ENCODE measurements at places on chromosomes 1 and 21.

DNA sequence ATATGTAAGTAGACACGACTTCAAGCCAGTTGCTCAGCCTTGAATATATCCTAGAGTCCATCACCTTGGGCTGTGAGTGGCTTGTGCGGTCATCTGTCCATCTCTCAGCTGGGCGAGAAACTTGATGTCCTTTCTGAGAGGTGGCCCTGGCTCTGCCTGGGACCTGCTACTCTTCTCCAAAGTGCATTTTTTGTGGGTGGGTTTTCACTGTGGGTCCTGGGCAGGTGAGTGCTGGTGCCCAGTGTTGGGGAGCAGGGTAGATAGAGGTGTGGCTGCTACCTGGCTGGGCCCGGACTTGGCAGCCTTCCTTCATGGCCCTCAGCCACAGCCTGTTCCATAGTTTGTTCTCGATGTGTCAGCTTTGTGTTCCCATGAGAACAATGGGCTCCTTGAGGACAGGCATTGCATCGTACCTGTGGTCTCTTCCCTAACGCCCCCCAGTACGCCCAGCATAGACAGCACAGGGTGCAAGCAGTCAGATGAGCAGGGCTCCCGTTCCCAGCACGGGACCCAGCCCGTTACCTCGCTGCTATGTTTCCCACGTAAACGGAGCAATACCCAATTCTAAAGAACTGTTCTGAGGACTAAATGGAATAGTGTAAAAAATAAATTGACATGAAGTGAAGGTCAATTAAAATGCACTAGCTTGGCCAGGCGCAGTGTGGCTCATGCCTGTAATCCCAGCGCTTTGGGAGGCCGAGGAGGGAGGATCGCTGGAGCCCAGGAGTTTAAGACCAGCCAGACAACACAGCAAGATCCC, 877 bp upstream of the SLX9 start:
- DNase-seq = no peak

DNA sequence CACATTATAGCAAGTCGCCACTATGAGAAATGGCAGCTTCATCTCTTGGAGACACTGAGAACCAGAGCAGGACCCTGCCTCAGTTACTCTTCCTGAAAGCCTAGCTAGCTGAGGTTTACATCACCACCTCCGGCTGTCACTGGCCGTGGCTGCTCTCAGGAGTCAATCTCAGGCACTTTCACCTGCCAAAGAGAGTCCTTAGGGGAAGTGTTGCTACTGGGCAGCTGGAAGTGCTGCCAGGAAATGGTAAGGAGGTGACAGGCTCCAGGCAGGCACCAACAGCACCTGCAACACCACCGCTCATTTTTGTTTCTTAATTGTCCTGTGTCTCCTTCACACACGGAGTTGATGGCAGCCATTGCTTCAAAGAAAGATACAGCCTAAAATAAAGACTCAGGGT, 92.5 kb downstream of the DSCAM start:
- no peak for DNase-seq

DNA sequence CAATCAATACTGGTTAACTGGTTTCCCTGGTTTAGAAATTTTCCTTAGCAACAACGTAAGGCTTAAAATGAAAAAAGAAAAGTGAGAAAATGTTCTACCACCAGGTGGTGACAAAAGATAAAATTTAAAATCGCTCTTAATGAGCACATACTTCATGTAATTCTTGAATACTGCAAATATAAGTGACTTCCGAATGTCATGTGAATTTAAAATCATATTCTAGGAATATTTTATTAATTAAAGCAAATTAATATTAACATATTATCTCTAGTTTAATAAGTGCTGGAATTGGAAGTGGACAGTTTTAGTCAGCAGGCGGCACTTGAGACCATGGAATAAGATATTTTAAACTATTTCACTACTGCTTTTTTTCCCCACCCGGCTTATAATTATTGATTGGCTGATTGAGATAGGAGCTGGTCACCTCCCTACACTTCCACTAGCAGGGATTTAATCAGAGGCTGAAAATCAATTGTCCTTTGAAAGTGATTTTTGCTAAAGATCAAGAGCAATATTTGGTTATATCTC, 5.0 kb upstream of the ADAMTS1 start:
- no peak for DNase-seq

- DNase-seq = no peak
Observed at GRCh38 chr1:17759114-17759513, 4.0 kb downstream of the ACTL8 start.

GRCh38 chr1:11782127-11782708, 20.2 kb downstream of the C1orf167 start:
- DNase-seq = no peak

- DNase-seq = no peak
Observed at GRCh38 chr1:34761176-34761761, 1.7 kb downstream of the GJB4 start.

- no peak for DNase-seq
Observed at GRCh38 chr1:85244271-85245061, 15.0 kb downstream of the C1orf52 start.

DNA sequence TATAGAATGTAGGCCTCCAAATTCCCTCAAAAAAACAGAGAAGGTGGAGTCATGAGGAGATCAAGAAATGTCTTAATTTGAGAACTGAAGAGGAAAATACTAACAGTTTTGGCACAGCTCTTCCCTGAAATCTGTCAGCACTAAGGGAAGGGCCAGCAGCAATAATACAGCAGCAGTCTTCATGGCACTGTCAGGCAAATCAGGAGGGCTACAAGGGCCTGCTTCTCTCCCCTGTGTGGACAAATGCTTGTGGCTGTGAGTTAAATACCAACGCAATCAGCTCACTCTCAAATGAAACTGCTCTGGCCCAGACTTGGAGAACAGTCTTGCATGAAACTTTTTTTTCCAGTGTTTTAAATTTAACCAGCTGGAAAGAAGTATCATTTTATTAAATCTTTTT, 20.5 kb upstream of the CNN3 start:
- no peak for DNase-seq

GRCh38 chr1:3027611-3028371, 6.5 kb downstream of the ACTRT2 start:
- no peak for DNase-seq

GRCh38 chr1:78651241-78651640, 1.6 kb downstream of the IFI44 start:
- no peak for DNase-seq

DNA sequence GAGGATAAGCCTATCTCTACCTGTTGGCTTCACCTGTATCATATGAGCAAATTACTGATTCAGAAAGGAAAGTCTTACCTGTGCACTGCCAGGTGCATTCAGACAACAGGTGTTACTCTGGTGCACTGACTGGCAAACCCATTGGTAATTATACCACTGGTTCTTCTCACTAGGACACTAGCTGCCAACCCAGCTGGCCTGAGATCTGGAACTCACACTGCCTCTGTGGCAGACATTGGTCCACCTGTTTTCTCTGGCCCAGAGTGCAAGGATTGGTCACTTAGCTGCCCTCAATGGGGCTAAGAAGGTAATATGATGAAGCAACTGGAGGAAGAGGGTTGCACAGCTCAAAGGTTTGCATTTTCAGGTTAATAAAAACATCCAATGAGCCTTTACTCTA, 140.2 kb upstream of the DNAH14 start:
- no peak for DNase-seq

- DNase-seq = no peak
Observed at GRCh38 chr1:31529999-31530684, 46.2 kb upstream of the TINAGL1 start.

DNA sequence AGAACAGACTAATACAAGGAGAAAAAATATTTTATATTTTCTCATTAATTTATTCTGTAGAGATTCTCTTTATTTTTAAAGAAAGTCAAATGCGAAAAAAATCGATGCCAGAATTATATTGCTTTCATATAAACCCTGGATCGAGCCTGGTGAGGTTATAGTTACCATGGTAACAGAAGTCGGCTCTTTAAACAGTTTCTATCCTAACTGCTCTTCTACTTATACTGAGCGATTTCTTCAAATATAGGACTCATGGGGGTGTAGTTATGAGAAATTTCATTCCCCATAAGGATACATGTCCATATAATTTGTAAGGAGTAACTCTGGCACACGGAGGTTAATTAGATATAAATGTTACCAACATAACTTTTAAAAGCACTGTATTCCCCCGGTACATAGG, 973.5 kb upstream of the NCAM2 start:
- DNase-seq = no peak

DNA sequence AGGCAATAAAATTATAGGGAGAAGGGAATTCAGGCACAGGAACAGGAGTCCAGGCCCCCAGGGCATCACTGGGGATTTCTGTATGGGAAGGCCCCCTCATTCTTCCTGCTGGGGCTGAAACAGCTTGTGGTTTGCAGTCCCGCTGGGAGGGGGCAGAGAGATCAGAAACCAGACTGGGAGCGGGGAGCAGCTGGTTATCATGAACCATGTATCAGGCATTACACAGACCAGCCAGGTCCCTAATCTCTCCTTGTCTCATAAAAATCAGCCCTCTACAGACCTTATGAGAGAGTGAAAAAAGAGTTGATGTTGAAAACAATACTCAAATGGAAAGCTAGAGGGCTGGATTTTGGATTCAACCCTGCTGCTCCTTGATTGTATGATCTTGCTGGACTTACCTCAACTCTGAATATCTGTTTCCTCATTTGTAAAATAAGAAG, 93.4 kb upstream of the F3 start:
- DNase-seq = no peak

DNA sequence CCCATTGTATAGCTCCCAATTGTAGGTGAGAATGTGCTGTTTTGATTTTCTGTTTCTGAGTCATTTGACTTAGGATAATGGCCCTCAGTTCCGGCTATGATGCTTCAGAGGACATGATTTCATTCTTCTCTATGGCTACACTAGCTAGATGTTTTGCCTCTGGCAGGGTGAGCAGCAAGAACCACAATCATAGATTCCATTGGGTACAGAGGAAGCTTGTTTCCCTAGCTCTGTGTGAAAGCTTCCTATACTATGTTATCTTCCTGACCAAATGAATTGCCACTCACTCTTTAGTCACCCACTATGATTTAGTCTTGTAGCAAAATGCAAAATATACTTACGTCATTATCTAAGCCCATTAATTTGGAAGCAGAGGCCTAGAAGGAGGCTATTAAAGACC, 616.3 kb downstream of the PLA2G4A start:
- DNase-seq = no peak

GRCh38 chr1:14845851-14846250, 247.4 kb downstream of the KAZN start:
- no peak for DNase-seq

DNA sequence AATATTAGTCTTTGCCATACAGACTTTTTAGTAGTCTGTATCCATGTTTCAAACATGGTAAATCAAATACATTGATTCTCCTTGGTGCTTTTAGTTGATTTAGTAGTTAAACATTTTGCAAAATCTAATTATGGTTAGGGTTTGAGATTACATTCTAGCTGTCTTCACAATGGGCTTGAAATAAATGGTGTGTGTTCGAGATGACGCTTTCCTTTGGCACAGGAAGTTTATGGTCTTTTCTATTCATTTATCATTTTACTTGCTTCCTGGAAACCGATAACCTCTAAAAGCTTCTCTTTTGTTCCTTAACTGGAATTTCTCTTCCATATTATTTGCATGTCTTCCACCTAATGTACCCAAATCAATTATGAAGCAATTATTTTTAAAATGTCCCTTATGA, 38.4 kb downstream of the ZP4 start:
- no peak for DNase-seq

DNA sequence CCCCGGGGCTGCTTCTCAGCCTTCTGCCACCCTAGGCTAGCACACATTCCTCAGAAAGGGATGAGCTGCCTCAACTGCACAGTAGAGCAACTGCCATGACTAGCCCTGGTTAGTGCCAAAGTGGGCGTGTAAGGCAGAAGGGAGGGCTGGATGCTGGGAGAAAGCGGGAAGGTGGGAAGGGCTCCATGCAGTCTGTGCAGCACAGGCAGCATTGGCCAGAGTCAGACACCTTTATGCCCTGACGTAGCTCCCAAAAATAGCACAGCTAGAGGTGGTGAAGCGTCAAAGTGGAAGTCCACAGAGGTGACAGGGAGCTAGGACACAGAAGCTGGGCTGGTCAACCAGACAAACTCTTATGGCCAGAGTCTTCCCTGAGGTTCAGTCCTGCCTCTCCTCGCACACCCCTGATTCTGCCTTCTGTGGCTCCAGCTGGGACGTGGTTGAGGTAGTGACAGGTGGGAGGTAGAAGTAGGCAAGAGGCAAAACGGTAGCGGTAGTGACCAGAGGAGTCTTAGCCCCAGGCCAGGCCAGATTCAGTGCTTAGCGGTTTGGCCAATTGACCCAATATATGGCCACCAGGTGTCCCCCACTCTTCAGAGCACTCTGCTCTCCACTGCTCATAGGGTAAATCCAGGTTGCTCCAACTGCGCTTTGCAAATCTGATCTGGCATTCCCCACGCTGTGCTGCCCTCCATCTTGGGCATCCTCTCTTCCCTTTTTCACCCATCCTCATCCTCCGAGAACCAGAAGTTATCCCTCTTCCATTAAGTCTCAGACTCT, 45.6 kb downstream of the DDX20 start:
- no peak for DNase-seq

GRCh38 chr1:213345621-213346020, 294.6 kb downstream of the RPS6KC1 start:
- no peak for DNase-seq

DNA sequence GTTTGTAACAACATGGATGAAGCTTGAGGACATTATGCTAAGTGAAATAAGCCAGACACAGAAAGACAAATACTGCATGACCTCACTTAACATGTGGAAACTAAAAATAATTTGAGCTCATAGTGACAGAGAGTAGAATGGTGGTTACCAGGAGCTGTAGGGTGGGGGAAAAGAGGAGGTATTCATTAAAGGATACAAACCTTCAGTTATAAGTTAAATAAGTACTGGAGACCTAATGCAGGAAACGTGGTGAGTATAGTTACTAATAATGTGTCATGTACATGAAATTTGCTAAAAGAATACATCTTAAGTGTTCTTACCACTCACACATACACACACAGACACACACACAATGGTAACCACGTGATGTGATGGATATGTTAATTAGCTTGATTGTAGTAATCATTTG, 86.7 kb downstream of the NGF start:
- DNase-seq = no peak

GRCh38 chr1:201394591-201394990, 4.5 kb downstream of the LAD1 start:
- DNase-seq = no peak

- no peak for DNase-seq
Observed at GRCh38 chr1:154837672-154838171, 32.4 kb downstream of the KCNN3 start.

DNA sequence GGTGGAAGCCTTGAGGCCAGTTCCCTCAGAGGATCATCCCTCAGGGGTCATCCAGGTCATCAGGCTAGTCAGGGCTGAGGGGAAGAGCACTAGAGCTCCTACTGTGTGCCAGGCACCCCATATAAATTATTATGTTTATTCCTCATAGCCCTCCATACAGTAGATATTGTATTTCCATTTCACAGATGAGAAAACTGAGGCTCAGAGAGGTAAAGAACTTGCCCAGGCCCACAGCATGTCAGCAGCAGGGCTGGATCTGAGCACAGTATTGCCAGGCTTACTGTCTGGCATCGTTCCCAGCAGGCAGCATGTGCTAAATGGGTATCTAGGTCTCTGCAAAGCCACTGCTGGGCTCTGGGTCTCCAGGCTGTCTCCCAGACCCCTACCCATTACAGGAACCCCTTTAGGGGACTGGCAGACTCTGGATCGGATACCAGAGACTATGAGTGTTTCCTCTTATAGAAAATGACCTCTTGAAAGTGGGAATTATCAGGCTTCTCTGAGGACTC, 153.3 kb downstream of the PTPRU start:
- no peak for DNase-seq

Measured in activated T-helper 9 cell treated with anti-CD3 and anti-CD28 coated beads, Interleukin-2, amount 50 U/mL, for 16 hours (primary cell).